Stimulated activated CD4-positive, alpha-beta T cell treated with anti-CD3 and anti-CD28 coated beads, Interleukin-2, amount 100 ng/mL, for 24 hours (primary cell): ENCODE measurements at places on chromosomes 6 and 20.

GRCh38 chr20:11766961-11767360 lies 150.7 kb upstream of the BTBD3 start:
- DNase-seq, result no peak

DNA sequence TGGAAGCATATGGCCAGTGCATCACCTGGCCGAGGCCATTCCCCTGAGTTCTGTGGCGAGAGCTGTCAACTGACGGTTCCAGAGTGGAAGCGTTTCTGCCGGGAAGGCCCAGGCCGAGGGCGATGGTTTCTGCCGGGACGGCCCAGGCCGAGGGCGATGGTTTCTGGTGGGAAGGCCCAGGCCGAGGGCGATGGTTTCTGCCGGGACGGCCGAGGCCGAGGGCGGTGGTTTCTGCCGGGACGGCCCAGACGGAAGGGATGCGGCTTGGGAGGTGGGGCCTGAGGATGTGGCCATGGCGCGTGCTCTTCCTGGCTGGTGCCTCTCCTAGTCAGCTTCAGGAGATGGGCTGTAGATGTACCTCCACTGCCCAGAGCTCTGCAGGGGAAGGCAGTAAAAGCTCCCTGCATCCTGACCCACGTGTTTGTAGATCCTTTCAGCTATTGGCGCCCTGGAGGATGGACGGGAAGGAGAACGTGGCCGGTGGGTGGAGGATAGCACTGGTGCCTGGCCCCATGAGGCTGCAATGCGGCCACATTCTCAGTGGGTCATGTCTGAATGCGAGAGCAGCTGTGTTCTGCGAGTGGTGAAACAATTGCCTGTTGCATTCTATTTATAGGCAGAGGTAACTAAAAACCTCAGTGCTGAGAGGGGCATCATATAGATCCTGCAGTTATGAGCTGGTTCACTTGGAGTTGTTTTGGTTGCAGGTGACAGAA lies 12.8 kb downstream of the TPD52L2 start:
- no peak for DNase-seq

DNA sequence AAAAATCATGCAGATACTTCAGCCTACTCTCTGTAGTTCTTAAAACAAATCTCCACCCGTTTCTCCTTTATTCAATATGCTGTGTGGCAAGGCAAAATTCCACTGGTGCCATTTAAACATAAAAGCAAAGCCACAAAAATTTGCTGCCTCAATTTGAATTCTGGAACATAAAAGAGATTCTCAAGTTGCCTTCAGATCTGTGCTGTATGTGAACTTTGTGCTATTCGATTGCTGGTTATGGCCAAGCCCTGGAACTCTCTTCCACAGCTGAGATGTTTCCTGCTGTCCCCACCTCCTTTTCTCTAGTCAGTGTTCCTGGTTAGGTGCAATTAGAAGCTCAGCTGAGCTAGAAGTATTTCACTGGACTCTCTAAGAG lies 395.3 kb upstream of the BTBD3 start:
- no peak for DNase-seq

- DNase-seq, result peak; percentile 61
Observed at GRCh38 chr20:60057123-60057865, 99.1 kb downstream of the CDH26 start.

DNA sequence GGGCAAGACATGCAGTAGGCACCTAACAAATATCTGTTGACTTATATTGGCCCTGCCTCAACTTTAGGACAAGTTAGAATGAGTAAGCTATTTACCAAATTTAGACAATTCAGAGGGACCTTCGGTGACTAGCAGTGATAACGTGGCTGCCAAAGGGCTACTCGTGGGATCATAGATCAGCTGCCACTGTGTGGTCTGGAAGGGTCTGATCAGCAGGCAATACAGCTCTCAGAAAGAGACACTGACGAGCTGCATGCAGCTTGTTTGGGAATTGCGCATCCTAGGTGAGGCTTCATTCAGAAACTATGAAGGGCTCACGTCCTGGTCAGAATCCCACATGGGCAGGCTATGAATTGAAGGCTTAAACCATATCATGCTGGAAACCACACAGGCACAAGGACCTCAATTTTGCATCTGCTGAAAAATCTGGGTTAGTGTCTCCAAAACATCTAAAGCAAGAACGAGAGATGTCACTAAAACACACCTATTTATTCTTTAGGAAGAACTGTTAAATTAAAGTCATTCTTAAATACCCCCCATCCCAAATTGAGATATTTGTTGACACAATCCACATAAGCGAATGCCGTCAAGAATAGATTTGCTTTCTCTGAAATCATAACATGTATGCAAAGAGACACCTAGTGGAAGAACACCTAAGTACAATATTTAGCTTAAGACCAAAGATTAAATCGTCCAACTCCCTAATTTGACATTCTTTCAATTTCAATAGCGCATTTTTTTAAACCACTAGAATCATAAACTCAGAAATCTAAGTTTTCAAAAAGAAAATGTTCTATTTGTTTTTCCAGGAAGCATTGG lies 79.6 kb downstream of the IPCEF1 start:
- DNase-seq, result no peak

- no peak for DNase-seq
Observed at GRCh38 chr6:122653094-122653493, 42.9 kb downstream of the PKIB start.

DNA sequence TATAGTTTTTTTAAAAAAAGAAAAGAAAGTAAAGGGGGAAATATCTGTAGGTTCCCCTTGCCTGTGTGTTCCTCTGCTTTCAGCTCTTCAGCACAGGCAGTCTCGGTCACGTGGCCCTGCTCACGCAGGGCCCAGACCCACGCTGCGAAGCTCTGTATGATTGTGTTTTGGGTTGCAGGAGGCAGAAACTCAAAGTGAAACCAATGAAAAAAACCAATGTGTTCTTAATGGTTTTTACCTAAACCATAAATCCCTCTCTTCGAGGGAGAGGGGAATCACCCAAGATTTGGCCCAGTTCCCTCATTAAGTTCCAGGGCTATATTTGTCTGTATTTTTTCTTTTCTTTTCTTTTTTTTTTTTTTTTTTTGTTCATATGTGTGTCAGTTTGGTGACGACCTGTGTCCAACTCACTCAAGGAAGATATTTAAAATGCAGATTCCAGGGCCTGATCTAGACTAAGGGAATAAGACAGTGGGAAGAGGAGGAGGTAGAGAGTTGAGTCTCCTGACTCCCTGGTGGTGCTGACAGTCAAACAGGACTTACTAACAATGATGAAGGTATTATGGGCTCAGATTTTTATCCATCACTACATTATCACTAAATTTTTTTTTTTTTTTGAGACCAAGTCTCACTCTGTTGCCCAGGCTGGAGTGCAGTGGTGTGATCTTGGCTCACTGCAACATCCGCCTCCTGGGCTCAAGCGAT lies 33.8 kb upstream of the RREB1 start:
- peak; percentile 74 for DNase-seq

DNA sequence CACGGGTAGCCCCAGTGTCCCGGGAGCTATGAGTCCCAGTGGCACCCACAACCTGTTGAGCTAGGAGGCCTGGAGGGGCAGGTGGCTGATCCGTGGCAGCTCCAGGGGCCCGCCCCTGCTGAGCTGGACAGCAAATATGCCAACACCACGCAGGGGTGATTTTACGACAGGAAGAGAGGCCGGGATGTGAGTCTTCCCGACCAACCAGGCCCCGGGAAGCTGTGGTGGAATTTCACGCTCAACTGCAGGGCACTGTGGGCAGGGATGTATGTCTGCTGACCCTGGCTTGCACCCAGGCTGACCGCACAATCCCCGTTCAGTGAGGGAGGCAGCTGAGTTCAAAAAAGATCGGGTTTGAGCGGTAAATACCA lies 183.9 kb downstream of the ERMARD start:
- no peak for DNase-seq

DNA sequence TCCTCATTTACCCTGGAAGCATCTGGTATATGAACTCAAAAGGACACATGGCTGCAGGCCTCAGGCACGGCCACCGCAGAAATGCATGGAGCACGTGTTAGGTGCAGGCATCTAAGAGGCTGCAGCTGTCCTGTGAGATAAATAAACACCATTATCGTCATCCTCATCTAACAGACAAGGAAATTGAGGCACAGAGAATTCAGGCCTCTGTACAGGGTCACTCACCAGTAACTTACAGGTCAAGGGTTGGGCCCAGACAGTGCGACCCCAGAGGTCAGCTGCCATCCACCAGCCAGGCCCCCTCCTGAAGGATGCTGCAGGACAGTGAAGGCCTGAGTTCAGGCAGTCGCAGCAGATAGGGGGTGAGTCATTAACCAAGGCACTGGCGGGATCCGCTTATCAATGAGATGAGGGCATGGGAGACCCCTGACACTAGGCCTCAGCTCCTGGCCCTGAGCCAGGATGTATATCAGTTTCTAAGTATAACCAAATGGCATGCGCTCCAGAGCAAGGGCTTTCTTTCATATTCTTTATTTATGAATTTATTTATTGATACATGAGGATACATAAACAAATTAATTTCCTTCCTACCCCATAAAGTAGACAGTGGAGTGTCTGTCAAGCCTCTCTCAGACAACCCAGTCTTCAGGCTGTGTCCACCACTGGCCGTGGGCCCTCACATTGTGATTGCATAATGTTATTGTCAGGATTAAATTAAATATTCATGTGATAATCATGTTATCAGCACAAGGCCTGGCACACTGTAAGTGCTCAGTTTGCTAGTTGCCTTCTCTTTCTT lies 316.9 kb downstream of the QKI start:
- no peak for DNase-seq

- DNase-seq, result no peak
Observed at GRCh38 chr6:7136859-7137334, 29.1 kb downstream of the RREB1 start.

- DNase-seq, result no peak
Observed at GRCh38 chr6:44789061-44789460, 401.6 kb downstream of the CDC5L start.

- no peak for DNase-seq
Observed at GRCh38 chr6:1606780-1607515, 2.8 kb upstream of the FOXC1 start.

GRCh38 chr20:46930640-46931339 lies 36.1 kb downstream of the EYA2 start:
- no peak for DNase-seq
